ENCODE measurements at places on chromosomes 7 and 10.

- no peak overlapping the region for H3K4me3 ChIP-seq
- no peaks in the 10 kb centered on the region for H3K27me3 ChIP-seq
- H3K27ac ChIP-seq: no peak overlapping the region
- no peak for DNase-seq
Observed at GRCh38 chr10:52877451-52877850, 104.9 kb upstream of the MBL2 start.

- DNase-seq: peak; percentile 50
- H3K4me1 ChIP-seq: peaks cover 3% of the 10 kb centered on the region
- no peak overlapping the region for H3K4me3 ChIP-seq
- H3K27ac ChIP-seq: no peak overlapping the region
- H3K27me3 ChIP-seq: peaks cover 11% of the 10 kb centered on the region
Observed at GRCh38 chr10:80260295-80261243, 28.9 kb downstream of the MAT1A start.

- H3K27me3 ChIP-seq: no peaks in the 10 kb centered on the region
- no peaks in the 10 kb centered on the region for H3K36me3 ChIP-seq
- no peak for DNase-seq
- no peak overlapping the region for H3K27ac ChIP-seq
- H3K4me3 ChIP-seq: no peak overlapping the region
Observed at GRCh38 chr10:25509151-25509550, 334.4 kb downstream of the GPR158 start.

DNA sequence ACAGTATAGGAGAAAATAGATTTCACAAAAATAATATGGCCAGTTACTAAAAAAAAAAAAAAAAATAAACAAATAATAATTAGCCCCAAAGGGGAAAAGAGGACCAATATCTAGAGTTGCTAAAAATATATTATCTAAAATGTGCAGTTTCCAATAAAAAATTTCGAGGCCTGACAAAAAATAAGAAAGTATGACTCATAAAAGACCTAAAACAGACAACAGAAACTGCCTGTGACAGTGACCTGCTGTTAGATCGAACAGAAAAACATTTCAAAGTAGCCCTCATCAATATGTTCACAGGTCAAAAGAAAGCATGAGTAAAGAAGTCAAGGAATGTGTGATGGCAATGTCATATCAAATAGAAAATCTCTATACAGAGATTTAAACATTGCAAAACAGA lies 11.8 kb upstream of the TSPAN12 start:
- H3K27ac ChIP-seq: no peak overlapping the region
- H3K36me3 ChIP-seq: no peaks in the 10 kb centered on the region
- peaks cover 16% of the 10 kb centered on the region for H3K27me3 ChIP-seq
- no peak overlapping the region for H3K4me3 ChIP-seq
- DNase-seq: no peak
